ENCODE measurements at places on chromosomes 11 and 22.

- DNase-seq, result no peak
These were observed 254.4 kb downstream of the BRD1 start for GRCh38 chr22:49573109-49573765.

GRCh38 chr22:24516301-24516737 is 21.2 kb downstream of the UPB1 start:
- DNase-seq, result no peak

DNA sequence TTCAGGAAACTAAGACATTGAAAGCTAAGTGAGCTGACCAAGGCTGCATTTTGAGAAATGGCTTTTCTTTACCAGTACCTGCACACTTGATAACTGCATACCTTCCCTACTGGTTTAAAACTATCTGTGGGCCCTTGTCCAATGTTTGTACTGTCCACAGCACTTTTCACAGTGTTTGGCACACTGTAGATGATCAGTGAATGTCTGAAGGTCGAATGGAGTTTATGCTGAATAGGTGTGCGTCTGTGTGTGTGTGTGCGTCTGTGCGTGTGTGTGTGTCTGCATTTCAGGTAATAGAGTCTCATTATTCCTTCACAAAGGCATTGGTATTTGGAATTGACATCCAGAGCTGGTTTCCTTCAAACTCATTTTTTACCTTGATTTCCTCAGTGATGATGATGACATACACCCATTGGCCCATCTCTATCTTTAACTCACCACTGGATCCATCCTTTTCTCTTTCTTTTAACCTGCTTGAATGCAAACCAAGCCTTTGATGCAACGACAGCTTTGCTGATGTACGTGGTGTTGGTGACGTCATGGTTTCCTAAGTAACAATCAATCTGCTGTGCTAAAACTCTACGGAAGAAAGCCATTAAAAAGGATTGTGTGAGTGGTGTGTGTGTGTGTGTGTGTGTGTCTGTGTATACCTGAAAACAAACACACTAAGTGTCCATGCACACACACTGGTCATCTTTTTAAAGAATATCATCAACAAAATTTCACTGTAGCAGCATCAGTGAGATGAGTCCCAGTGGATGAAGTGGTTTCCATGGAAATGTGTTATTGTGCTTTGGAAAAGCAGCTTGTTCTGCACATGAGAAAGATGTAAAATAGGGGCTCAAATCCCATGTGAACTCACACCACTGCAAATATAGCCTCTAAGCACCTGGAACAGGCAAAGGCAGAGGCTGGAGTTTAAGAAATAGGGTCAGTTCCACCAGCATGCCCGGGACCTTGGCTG is 490.2 kb upstream of the B3GAT1 start:
- DNase-seq, result no peak

DNA sequence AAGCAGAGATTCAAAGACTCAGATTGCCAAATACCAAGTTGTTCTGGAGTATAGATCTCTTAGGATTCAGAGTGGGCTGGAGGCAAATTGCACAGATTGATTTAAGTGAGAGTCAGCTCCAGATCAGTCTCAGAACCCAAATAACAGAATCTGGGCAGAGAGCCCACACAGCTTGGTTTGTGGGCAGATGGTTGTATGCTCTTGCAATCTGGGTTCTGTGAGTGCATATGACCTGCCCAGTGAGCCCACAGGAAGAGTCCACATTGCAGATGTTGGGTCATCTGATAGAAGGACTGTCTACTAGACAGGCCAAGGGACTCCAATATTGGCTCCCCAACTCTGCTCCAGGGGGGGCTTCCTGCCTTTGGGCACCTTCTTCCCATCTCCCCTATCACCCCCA is 65.9 kb downstream of the ADAMTS15 start:
- DNase-seq, result no peak

DNA sequence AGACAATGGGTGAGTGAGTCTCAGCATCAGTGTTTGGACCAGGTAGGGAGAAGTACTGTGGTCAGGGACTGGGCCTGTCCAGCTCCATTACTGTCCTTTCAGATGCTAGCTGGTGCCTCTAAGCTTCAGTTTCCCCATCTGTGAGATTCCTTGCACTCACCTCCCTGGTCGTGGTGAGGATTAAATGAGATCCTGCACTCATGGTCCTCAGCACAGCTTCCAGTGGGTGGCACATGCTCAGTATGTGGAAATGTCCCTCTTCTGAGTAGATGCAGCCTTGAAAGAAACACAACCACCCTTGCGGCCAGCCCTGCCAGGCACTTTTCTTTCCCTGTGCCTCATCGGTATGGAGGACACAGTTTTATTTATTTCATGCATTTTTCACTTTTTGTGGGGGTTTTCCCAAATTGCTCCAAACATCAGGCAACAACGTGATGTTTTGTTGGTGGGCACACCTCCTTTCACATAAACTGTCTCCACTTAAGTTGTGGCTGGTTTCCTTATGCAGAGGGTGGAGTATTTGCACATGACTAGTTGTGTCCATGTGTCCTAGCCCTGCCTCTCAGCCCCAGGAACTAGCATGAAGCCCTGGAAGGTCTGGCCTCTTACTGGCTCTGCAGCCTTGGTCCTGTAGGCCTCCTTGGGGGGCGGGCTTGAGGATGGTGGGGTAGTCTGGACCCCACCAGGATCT is 1.1 kb downstream of the LZTR1 start:
- no peak for DNase-seq

- no peak for DNase-seq
These were observed 38.7 kb downstream of the MYO18B start for GRCh38 chr22:25780673-25781072.

DNA sequence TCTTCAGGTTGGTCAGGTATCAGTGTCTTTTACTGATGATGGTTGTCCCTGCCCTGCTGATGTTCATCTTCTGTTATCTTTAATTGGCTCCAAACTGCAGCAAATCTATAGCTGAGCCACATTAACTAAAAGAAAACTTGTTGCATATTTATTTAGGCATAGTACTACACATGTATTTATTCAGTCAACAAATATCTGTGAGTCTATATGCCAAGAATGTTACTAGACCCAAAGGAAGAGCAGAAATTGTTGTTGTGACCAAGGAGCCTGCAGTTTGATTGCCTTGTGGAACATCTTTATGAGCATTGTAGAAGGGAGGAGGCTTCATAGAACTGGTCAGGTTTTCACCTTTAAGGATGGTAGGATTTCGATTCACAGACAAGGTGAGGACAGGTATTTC is 10.1 kb downstream of the BMAL1 start:
- no peak for DNase-seq

DNA sequence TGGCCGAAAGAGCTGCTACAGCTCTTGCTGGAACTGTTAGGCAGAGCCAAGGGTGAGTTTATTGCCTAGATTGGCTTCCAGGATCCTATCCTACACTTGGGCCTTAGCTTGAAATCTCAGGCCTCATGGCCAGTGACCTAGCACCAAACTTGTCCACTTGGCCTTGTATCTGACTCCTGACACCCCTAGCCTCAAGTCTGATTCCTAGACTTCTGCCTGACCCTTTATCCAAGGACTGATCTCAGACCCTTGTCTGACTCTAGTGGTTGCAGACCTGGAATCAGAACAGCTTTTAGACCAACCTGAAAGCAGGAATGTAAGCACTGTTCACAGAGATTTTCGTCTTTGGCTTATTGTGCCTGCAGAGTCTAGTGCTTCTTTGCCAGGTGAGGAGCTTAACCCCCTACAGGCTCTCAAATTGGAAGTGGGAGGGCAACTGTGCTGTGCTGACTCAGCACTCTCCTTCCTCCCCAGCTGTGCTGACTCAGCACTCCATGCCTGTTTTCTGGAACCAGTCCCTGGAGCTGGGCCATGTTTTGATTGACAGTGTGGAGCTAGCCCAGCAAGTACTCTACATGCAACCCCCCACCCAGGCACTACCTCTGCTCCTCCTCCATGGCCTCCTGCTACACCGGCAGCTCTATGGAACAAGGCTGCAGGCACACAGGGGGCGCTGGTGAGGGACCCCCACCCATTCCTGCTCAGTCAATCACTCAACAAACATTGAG is 35.1 kb downstream of the RRP8 start:
- no peak for DNase-seq

GRCh38 chr11:14587258-14587657 is 56.3 kb upstream of the PDE3B start:
- no peak for DNase-seq

DNA sequence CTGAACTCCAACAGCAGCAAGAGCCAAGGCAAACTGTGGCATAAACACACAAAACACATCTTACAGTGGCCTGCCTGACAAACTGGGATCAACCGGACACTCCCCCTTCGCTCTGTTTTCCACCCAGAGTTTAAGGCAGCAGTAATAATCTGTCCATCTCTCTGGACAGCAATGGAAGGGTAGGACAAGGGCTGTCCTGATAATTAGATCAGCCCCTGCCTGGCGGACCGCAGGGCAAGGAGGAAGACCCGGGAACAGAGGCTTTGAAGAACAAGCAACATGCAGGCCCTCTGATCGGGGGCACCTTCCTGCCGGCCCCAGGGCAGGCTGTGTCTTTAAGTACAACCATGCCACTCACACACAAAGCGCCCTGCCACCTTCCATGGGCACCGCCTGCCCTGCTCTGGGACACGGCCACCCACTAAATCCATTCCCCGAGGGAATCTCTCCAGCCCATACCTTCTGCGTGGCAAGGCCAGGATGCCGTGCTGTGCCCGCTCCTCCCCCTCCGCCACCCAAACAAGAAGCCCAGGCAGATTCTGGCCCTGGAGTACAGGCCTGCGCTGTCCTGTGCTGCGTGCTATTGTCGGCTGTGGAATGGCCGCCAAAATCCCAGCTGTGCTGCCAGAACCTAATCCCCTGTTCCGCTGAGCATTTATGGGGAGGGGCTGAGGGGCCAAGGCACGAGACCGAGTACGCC is 38.8 kb downstream of the NUMA1 start:
- peak; percentile 14 for DNase-seq

DNA sequence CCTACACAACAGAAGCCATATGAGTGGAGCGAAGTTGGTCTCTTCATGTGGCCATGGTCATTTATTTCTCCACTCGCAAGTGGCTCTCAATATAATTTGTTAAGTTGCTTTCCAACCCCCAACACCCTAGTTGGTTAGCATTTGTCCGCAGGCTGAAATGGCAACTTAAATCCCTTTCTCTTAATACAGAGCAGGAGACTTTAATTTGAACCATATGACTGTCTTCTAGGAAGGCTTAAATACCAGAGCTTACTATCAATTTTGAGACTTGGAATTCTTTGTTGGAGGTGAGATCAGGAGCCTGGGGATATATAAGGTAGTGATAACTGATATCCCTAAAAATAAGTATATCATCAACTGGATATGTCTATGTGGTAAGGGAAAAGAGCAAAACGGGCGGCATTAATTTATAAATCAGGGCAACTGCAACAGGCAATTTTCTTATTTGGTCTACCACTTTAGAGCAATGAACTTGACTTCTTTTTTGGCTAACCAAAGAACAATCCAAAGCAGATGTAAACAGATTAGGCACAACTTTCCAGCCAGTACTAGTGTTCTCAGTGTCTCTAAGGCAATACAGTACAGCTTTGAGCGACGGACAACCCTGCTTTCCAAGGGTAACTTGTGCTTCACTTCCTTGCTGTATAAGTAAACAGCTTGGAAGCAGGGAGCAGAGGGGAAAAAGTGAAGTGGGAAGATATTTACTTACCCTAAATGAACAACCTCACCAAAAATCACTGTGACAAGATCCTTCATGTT is 74.7 kb upstream of the APOA1 start:
- no peak for DNase-seq

- DNase-seq, result no peak
These were observed 73.3 kb downstream of the TRMU start for GRCh38 chr22:46408568-46409506.

DNA sequence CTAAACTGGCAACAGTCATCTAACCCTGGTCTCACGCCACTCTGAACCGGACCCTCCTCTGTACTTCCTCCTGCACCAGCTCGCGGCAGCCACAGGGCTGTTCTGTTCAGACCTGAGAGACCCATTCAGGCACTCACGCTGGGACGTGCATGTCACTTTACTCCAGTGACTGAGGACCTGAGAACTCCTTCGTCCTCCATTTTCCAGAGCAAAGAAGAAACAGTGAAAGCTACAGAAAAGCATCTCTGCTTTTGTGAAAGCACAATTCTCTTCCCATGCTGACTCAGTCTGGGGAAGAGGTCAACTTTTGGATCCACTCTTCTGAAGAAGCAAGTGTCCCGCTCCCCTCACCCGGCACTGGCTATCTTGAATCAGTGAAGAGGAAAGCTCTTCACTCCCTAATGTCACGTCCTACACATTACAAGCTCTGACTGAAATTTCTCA is 24.5 kb downstream of the PISD start:
- no peak for DNase-seq

GRCh38 chr11:18288911-18289310 is 22.8 kb downstream of the SAA1 start:
- no peak for DNase-seq

GRCh38 chr11:102276783-102277182 is 40.5 kb upstream of the BIRC3 start:
- DNase-seq, result no peak

GRCh38 chr11:104130161-104130560 is 33.8 kb downstream of the PDGFD start:
- DNase-seq, result no peak
